ENCODE measurements at places on chromosomes 4 and X.
A peak's percentile ranks its signal among the peaks of the same experiment; 100 is the strongest.

- DNase-seq, result no peak
These were observed 1170.8 kb upstream of the PCDH7 start for GRCh38 chr4:29549342-29549741.

- no peak for DNase-seq
These were observed 17.1 kb downstream of the VSIG4 start for GRCh38 chrX:66022632-66023384.

DNA sequence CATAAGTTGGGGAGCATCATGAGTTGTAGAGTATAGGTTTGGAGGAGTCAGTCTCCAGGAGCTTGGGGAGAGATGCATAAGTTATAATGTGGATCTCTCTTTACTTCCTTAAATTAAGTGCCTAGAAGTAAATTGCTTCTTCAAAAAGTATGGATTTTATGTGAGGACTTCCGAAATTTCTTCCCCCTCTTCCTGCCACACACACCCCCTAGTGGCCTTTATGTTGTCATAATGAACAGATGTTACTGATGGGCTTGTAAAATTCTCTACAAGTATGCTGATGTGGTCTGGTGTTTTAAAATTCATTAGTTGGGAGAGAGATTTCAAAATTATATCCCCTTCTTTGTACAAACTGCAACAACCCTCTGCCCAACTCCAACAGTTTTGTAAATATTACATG is 2.3 kb upstream of the METTL14 start:
- DNase-seq, result no peak

- DNase-seq, result peak; percentile 46
These were observed at the start of gene AADAT for GRCh38 chr4:170089668-170090351. Gene AADAT (minus strand): TSS chr4:170089956. CDS start chr4:170089690, 266 bp downstream.

- DNase-seq, result no peak
These were observed 930 bp upstream of the SLITRK4 start for GRCh38 chrX:143636831-143637230.

DNA sequence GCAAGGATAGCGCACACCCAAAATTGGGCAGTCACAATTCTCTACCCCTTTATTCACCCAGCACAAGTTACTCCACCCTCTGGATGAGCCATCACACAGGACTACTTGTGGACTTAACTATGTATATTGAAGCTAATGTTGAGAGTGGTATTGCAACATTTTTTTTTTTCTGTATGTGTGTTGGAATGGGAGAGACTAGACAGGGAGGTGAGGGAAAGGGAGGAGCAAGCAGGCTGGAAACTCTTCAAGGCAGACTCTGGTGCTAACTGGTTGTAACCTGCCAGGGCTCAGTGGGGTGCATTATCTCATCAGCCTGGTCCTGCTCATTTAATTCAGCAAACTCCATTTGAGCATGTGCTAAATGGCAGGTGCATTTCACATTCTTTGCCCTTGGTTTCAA is 18.4 kb upstream of the CWH43 start:
- DNase-seq, result no peak

- peak; percentile 53 for DNase-seq
These were observed 606.0 kb downstream of the BCOR start for GRCh38 chrX:39491548-39492297.
